ENCODE measurements at places on chromosomes 11 and 22.

DNA sequence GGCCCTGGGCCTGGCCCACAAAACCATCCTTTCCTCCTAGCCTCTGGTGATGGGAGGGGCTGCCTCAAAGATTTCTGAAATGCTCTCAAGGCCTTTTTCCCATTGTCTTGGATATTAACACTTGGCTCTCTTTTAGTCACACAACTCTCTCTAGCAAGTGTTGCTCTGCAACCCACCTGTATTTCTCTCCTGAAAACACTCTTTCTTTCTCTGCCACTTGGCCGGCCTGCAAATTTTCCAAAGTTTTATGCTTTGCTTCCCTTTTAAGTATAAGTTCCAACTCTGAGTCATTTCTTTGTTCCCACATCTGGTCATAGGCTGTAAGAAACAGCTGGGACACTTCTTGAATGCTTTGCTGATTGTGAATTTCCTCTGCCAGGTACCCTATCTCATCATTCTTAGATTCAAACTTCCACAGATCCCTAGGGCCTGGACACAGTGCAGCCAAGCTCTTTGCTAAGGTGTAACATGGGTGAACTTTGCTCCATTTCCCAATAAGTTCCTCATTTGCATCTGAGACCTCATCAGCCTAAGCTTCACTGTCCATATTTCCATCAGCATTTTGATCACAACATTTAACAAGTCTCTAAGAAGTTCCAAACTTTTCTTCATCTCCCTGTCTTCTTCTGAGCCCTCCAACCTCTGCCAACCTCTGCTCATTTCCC is 93.8 kb downstream of the TRIM29 start:
- no peak for DNase-seq

- no peak for DNase-seq
Observed at GRCh38 chr22:17732251-17732854, 41.9 kb downstream of the BID start.

DNA sequence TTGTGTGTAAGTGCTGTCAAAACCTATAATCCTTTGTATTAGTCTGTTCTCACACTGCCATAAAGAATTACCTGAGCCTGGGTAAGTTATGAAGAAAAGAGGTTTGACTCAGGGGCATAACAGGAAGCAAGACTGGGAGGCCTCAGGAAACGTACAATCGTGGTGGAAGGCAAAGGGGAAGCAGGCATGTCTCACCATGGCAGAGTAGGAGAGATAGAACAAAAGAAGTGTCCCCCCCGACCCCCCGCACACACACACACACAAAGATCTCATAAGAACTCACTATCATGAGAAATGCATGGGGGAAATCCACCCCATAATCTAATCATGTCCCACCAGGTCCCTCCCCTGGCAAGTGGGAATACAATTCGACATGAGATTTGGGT is 2.3 kb upstream of the USP28 start:
- no peak for DNase-seq

DNA sequence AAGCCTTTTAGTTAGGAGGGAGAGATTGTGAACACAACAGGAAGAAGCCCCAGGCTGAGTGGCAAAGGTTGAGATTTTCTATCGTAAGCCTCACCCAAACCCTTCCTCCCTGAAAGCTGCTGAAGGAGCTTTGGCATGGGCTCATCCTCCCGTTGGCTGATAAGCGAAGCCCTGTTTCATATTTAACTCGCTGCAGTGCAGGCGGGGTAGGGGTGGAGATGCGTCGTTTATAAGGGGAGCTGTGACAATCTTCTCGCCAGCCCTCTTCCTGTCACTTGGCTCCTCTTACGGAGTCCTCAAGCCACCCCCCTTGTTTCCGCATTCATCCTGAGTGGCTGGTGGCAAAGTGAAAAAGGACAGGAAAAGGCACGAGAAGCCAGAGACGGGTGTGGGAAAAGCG is 137.0 kb downstream of the OR4C45 start:
- DNase-seq, result no peak

GRCh38 chr11:113684496-113684895 is 21.6 kb downstream of the TMPRSS5 start:
- DNase-seq, result no peak

- DNase-seq, result no peak
Observed at GRCh38 chr11:32098142-32098903, 7.4 kb downstream of the RCN1 start.

DNA sequence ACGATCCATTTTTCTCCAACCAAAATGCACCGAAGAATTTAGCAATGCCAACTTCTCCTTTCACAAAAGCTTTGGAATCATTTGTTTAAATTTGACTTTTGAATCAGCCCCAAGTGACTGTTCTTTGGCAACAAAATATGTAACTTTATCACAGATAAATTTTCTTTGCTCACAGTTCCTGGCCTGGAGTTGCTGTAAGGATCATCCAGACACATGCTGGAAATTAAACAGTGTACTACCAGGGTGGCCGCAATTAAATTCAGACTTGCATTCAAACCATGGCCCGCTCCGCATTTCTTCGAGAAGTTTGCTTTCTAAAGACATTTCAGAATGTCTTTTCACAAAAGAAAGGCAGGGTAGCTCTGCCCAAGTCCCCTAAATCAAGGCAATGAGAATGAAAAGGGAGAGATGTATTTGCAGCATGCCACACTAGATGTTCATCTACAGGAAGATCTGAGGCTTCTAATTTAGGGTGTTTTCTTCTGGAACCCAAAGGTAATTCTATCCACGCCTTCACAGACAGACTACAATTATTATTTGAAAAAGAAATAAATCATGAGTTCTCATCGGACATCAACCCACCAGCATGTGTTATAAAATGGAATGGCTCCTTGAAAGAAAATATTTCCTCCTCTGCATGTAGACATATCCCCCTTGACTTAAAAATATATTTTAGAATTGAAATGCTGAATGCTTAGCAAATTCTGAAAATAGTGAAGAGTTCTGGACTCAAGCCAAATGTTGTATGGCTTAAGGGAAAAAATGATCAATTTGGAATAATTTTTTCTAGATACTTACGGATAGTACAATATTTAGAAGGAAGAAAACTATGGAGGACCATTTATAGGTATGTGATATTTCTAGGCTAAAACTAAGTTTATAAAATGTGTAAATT is 189.7 kb upstream of the BLID start:
- no peak for DNase-seq

Measured in occipital lobe (tissue), 3 donors.